Adipocyte (in vitro differentiated cells): ENCODE measurements at places on chromosomes 5 and 9.

DNA sequence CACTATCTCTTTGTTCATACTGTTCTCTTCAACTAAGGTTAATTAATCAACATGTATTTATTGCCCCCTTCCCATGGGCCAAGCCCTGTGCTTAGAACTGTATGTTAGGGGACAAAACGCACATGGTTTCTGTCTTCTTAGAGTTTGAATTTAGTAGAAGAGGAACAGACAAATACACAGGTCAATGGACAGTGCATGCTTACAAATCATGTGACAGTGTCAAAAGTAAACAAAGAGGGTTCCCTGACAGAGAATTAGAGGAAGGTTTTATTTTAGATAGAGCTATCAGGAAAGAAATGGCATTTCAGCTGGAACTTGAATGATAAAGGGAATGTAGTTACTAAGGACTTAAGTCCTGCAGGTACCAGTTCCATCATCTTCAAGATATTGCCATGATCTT lies 145.2 kb upstream of the CCDC152 start:
- no peak for DNase-seq

- DNase-seq, result no peak
These were observed 51.2 kb upstream of the ZNF366 start for GRCh38 chr5:72558383-72558782.

DNA sequence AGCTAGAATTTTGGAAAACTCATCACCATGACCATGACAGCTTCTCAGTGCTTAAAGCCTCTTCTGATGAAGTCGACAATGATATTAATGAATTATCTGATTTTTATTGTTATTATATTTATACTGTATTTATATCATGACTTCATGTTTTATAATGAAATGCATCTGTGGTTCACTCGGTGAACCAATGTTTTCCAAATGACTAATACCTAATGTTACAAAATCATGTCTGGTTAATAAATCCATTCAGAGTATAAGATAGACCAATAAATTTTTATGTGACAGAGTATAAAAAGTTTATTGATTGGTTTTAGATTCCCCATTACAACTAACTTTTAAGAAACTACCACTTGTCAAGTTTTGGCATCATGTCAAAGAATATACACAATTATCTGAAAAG lies 416.5 kb downstream of the MLLT3 start:
- peak; percentile 39 for DNase-seq

DNA sequence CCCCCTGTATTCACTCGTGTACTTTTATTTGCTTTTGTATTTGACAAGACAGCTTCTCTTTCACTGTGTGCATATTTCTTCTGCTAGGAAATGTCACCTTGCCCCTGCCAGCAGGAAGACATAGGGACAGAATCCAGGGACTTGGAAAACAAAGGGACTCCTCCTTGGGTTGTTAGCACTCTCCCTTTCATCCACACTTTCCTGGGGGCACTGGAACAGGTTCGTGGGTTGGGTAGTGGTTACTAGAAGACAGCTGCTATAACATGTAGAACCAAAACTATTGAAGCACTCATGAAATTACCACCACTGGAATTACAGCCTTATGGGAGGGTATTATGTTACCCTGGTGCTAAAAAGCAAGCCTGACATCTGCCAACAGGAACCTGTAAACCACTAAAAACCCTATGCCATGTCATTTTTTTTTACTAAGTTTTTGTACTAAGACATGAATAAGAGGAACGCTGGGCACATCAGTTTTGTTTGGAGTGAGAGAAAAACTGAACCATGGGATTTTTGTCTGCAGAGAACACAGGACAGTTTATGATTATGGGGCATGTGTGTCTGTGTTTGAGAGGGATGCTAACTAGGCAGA lies 4.7 kb upstream of the CCL28 start:
- no peak for DNase-seq

DNA sequence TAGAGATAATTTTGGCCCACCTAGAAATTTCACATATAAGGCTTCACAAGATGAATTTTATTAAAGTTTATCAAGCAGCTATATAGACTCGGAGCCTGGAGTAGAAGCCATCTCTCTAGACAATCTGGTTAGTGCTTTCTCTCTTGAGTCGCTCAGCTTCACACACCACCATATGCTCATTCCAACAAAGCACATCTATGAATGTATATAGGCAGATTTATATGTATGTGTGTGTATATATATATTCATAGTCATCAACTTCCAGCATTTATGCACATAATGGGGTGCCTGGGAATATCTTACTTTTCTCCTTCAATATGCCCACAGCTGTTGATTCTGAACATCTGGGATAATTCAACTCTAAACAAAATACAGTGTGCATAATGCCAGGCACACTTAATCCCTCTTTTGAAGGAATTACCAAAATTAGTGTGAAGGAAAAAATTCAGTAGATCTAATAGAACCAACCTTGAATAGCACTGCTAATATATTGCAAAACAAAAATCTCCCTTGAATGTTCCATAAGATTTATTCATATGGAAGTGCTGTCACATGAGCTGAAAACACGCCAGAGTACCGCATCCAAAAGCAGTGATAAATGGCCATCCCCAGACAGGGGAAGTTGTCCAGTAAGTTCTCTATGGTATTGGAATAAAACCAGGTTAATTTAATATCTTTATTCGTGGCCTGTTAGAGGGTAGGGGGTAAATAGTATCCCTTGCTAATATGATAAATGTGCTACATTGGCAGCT lies 56.0 kb upstream of the MOCS2 start:
- DNase-seq, result no peak

GRCh38 chr5:142507531-142508372 lies 178.1 kb downstream of the FGF1 start:
- no peak for DNase-seq

GRCh38 chr9:106717686-106718085 lies 145.3 kb upstream of the ZNF462 start:
- peak; percentile 77 for DNase-seq

DNA sequence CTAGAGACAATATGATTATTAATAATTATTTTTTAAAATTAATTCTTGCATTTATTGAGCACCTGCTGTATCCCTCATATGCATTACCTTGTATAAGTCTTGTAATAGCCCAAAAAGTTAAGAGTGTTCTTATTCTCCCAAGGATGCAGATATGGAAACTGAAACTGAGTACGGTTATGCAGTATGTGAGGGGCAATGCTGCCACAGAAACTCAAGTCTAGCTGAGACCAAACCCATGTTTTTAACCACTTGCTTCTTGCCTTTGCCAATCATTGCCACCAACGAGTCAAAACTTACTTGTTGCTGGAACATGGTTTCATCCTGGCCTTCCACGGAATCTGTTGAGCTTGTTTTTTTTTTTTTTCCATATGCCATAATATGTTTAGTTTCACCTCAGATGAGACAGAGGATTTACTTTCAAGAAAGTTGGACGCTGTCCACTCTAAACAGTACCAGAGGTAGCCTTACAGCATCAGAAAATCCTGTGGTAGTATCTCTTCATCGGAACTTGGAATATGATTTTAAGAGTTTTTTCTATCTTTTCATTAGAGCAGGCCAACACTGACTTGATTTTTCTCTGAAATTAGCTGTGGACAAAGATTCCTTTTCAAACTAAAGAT lies 27.9 kb downstream of the DOCK8 start:
- DNase-seq, result no peak
